ENCODE measurements at places on chromosomes 7 and 10.

DNA sequence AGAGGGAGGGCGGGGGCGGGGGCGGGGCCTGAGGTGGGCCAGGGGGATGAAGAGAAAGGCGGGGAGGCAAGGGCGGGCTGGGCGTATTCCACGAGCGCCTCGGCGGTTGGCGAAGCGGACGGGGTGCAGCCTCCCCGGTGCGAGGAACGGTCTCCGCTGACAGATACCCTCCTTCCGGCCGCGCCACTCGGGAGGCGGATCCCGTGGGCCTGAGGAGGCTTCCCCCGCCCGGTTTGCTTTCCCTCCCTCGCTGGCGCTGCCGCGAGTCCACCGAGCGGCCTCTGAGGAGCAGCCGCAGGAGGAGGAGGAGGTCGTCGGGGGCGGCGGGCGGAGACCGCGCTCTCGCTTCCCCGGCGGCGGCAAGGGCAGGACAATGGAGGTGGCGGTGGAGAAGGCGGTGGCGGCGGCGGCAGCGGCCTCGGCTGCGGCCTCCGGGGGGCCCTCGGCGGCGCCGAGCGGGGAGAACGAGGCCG, at the start of gene TRIM24:
TSS of gene TRIM24 (plus strand) at position 84 of the 473 bp plus-strand sequence. CDS start at position 374, 290 bp downstream.
- DNase-seq = no peak

DNA sequence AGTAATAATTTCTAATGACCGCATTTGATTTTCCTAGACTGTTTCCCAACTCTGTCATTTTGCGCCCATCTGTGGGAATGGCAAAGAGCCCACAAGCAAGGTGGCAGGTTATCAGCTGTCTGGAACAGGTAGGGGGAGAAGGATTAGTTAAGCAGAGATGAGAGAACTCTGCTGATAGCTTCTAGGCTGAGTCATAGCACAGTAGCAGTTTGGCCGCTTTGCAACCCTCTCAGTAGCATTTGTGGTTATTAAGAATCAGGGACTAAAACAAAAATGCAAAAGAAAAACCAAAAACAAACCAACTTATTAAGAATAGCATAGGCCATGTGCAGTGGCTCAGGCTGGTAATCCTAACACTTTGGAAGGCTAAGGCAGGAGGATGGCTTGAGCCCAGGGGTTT, 602.7 kb upstream of the SORCS1 start:
- DNase-seq = no peak

DNA sequence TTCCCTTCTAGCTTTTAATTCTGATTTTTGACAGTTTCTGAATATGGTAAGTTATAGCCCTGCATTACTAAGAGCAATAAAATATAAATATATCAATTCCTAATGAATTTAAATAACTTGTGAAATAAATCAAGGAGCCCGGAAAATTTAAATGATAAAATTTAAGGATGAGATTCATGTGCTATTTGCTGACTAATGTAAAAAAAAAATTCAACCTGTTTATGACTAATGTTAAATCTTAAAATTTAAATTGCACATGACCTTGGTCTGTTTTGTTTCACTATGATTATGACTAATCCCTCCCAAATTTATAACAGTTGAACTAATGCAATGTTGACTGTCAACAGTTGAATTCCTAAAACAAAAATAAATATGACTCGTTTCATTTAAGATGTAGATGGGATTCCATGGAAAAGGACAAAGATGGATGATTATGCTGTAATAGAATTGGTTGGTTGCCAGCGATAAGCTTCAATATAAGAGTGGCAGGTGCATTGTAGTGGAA, 419.9 kb downstream of the NRG3 start:
- DNase-seq = no peak

DNA sequence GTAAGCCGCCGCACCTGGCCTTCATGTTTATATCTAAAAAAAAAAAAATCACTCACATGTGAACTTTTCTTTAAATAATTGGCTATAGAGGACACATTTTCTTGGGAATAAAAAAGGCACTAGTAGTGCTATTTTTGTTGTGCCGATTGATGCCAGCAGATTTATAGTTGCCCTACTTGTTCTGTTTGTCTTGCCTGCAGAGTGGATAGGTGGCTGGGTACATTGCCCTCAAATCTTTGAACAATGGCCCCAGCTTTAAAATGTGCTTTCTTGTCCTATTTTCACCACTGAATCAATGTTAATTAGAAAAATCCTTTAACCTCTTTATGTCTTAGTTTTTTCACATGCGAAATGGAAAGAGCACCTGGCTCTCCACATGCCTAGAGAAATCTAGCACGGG, 30.1 kb upstream of the ZNRF2 start:
- DNase-seq = no peak

DNA sequence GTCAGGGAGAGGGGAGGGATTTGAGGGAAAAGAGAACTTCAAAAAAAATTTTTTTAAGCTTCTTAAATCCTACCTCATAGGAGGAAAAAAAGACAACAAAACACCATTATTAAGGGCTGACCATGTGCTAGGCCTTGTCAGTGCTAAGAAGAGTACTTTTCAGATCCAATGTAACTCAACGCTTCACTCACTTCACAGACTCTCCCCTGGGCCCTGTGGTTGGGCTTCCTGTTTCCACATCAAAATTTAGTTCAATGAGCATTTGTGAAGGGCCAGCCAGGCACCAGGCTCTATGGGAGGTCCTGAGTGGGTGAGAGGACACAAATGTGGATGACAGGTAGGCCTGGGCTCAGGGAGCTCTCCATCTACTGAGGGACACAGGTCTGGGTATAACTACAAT, 249.8 kb downstream of the PTEN start:
- no peak for DNase-seq

GRCh38 chr10:44471410-44471809, 86.5 kb upstream of the CXCL12 start:
- no peak for DNase-seq

GRCh38 chr7:44772867-44773266, 23.6 kb upstream of the PPIA start:
- no peak for DNase-seq

DNA sequence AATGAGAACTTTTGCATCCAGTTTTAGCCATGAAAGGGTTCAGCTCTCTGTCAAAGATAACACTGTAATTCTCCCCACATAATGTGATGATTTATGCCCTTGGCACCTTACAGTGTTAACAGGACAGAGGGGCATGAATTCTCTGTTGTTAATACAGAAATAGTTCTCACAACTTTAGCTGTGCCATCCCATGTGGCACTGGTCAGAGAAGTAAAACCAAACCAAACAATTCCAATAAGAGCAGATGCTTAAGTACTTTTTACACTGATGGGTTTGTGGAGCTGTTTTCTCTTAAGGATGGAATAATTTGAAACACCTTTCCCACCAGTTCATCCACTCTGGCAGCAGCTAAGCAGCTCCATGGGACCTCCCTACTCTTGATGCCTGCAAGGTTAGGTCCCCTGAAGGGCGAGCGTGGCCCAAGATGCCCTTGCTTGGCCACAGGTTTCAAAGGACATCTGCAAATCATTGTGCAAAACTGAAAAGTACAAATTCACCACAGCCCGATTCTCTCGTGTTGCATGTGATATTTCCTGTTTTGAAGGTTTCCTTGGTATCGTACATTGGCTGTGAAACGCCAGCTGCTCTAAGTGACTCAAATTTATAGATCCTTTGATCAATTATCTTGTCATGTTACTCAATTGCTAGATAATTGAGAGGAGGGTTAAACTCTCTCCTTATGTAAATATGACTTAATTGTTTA, 82.5 kb upstream of the CREB5 start:
- no peak for DNase-seq
